ENCODE measurements at places on chromosomes 1 and 21.

GRCh38 chr21:45347712-45348499 lies 57.1 kb upstream of the COL18A1 start:
- no peak for DNase-seq

- no peak for DNase-seq
Observed at GRCh38 chr21:34878940-34879339, 170.2 kb downstream of the RUNX1 start.

DNA sequence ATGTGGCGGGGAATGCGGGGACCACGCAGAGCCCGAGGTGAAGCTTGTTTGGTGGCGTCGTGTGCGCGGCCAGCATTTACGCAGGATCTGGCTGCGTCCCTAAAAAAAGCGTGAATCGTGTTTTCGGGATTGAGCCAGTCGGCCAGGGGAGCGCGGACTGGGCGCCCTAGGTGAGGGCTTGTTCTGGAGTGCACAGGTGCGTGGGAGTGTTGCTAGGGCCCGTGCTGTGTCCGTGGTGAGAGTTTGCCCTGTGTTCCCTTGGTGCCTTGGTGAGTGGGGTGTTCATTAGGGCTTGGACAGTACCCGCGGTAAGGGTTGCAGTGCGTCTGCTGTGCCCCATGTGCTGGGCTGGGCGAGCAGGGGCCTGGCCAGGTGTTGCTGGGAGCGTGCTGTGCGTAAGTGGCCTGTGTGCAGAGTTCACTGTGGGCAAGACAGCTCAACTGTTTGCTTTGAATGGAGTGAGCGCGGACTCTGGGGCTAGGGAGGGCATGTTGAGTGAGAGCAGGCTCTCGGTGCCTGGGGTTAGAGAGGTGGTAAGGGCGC lies 673 bp downstream of the CD46 start:
- DNase-seq: no peak

- no peak for DNase-seq
Observed at GRCh38 chr1:2269193-2269921, 41.2 kb downstream of the SKI start.

DNA sequence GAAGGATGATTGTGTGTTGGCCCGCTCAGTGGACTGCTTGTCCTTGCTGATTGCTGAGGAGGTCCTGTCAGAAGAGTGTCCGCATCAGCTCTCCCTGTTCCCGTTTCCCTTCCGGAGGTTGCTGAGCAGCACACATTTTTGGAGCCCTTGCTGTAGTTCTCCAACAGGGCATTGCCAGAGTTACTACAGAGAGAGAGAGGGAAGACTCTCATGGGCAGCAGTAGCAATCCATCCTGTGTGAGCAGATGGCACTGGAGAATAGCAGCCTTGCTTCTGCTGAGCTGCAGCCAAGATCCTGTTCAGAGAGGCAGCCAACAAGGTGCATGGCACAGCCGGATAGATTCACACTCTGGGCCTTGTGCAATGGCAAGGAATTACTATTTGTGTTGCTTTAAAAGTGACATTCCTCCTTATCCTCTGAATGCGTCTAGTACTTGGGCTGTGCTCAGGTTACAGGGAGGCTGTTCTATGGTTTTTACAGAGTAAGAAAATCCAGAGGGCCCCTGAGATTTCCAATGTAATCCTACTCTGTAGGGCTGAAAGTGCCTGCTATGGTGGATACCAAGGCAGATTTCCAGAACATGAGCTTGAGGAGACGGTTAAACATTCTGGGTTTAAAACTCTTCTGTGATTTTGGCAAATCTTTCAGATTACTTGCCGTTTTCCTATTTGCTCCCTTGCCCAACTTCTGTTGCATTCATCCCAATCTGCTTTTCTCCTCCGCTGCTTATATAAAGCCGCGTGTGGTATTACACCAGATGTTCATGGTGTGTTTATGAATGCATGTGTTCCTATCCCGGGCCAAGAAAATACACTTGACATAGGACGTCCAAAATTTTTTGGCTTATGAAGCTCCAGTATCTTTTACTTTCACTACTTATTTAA lies 27.4 kb downstream of the AK4 start:
- no peak for DNase-seq

DNA sequence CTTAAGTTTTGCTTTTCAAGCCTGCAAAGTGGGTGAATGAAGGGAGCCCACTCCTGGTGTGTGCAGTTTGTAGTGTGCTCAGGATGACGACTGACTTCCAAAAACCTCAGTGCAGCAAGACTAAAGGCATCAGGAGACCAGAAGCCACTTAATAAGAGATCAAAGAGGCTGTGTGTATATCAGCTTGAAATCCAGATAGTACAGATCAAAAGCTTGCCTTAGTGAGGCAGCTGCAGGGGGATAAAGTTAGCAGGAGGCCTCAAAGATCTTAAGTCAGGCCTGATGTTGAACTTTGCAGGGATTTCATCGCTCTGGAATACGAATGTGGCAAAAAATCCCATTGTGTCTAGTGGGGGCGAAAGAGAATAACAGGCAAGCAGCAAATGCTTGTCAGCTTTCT lies 99.8 kb downstream of the PATJ start:
- no peak for DNase-seq

DNA sequence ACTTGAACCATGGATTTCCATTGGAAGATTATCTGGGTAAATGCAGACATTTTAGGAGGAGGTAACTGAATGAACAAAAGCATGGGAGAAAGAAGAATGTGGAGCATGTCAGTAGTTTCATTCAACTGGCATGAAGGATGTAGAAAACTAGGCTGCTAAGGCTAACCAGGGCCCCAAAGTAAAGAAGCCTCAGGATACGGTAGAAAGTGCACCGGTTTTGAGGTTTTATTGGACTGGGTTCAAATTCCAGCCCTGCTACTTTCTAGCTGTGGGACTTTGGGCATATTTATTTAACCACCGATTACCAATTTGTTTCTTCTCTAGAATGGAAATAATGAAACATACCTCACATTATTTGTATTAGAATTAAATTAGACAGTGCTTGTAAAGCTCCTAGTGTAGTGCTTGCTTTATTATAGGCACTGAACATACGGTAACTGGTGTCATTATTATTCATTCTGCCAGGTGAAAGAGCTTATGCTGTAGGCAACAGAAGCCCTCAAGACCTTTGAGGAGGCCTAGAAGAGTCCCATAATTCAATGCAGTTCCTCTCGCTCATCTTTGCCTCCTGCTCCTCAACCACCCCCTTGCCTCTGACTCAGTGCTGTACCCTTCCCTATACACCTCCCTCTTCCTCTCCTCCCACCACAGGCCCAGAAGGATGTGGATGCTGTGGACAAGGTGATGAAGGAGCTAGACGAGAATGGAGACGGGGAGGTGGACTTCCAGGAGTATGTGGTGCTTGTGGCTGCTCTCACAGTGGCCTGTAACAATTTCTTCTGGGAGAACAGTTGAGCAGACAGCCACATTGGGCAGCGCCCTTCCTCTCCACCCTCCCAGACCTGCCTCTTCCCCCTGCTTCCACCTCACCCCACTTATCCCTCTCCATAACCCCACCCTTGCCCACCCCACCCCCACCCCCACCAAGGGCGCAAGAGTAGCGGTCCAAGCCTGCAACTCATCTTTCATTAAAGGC lies 2.5 kb upstream of the CHTOP start:
- no peak for DNase-seq

DNA sequence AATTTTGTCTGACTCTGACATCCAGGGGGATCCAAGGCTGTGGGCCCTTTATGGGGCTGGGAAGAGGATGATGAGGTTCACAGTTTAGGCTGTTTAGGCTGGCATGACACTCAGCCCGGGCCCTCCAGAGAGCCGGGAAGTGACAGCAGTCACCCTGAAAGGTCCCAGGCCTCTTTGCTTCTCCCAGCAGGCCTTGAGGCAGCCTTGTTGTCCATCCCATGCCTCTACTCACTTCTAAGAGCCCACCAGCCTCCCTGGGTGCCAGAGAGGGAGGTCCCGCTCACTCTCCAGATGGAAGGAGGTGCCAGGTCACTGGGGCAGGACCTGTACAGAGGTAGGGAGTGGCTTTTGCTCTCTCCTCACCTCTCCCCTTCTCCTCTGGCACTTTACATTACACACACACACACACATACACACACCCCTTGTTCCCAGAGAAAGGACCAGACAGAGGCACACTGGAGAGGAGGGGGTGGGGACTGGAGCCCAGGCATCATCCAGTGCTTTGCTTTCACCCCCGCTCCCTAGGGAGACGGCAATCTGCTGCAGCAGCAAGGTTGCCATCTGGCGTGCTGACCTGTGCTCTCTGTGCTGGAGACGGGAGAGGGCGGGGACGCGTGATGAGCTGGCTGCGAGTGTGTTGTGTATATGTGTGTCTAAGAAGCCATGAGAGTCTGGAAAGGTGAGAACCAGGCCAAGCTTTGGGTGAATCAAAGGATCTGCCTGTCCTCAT lies 4.6 kb downstream of the KLHDC8A start:
- no peak for DNase-seq

DNA sequence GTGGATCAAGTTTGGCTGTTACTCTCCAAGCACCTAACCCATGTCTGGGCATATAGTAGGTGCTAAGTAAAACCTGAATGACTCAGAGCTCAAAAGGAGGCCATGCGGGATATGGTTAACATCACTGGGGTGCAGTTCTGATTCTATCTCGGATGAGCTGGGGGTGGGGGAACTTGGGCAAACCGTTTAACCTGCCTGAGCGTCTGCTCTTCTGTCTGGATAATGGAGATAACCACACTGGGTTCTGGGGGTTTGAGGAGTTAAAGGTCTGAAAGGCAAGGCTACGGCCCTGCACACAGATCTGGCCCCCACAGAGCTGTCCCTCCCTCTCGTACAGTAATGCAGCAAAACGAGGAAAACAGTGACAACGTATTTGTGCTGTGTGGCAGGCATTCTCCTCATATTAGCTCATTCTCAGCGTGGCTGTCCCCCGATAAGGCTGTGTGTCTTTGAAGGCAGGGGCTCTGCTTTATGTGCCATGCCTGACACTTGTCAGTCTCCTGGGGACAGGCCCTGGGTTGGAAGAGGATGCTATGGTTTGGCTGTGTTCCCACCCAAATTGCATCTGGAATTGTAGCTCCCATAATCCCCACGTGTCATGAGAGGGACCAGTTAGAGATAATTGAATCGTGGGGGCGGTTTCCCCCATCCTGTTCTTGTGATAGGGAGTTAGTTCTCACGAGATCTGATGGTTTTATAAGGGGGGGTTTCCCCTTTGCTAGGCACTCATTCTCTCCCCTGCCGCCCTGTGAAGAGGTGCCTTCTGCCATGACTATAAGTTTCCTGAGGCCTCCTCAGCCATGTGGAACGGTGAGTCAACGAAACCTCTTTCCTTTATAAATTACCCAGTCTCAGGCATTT lies 6.8 kb upstream of the ALDH4A1 start:
- no peak for DNase-seq

- no peak for DNase-seq
Observed at GRCh38 chr1:187513190-187513589, 684.4 kb downstream of the PLA2G4A start.

DNA sequence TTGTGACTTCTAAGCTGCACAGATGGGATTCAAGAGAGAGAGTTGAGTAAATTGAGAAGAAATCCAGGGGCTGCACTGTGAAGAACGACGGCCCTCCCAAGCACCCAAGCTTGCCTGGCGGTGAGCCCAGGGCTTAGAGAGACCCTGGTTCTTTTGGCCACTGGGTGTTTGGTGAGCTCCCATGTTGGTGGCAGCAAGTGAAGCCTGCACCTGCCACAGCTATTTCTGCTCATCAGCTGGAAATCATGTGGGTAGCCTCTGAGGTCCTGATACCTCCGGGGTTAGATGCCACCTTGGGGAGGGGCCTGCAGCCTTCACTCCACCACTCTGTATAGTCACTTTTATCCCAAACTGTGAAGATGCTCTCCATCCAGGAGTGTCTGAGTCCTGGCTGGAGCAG lies 6.2 kb upstream of the BTG2 start:
- DNase-seq: no peak

DNA sequence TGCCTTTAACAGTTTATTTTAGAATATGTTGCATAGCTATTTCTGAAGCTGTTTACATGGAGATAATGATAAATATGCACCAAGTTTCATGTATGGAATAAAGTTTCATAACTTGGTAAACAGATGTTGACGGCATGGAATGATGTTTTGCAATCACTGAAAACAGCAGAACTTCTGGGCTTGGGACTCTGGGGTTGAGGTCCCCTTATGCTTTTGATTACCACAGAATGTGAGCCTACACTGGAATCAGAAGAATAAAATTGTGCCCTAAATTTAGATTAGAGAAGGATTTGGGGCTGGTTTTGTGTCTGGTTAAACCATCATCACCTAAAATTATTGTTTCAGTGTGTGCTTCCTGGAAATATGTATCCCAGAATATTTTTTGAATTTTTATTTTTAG lies 11.1 kb downstream of the KRTAP24-1 start:
- no peak for DNase-seq

DNA sequence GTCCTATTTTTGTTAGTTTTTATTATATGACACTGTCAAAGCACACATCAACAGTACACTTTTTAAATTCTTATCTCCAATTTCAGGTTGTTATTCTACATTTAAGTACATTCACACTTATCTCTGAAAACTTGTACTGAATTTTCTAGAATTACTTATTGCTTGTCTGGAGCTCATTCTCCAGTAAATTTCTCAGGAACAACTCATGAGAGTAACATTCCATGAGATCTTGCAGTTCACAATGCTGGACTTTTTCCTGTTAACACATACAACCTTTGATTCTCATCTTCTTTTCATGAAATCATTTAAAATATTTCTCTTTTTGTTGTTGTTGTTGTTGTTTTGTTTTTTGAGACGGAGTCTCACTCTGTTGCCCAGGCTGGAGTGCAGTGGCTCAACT lies 320.9 kb upstream of the CAMK1G start:
- DNase-seq: no peak

DNA sequence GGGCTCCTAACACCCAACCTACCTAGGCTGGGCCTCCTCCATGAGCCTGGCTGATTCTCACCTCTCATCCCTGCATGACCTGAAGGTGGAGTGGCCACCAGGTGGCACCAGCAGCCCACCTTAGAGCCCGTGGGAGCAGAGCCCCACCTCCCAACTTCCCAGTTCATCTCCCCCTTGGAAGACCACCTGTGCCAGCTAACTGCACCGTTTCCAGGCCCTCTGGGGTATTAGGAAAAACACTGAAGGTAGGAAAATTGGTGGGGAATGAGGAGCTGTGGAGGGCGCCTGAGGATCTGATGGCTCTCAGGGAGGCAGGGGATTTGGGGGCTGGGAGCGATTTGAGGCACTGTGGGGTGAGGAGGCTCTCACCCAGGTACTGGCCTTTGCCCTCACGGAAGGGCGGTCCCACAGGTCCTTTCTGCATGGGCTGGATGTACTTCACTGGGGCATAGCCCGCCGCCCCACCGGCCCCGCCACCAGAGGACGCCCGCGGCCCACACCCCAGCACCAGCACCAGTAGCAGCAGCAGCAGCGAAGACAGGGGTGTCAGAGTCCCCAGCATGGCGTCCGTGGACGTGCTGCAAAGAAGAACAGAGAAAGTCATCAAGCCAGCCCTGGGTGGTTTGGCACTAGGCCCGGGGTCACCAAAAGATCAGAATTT lies 11.1 kb downstream of the ADPRS start:
- DNase-seq: no peak
